ENCODE measurements at places on chromosomes 7 and 10. TPM values are rescaled to one million over a fixed set of nuclear protein-coding genes. Genes with fewer than 3 reads are reported as not detected.

The TSPAN33 gene
- total RNA-seq, result 0.17 TPM

The LRRC18 gene
- 0.66 TPM for total RNA-seq

The EPDR1 gene
- 43.4 TPM for total RNA-seq

The VGF gene
- 0.66 TPM for total RNA-seq

The C7orf57 gene
- total RNA-seq, result not detected

The ADRA2A gene
- total RNA-seq, result under 0.01 TPM

The MACROH2A2 gene
- total RNA-seq, result 12.1 TPM

The PRPS1L1 gene
- total RNA-seq, result not detected

The SVOPL gene
- total RNA-seq, result not detected

The GIMAP4 gene
- total RNA-seq, result not detected

The TUBB8 gene
- total RNA-seq, result not detected

The TBC1D12 gene
- total RNA-seq, result 13.9 TPM

The CDH23 gene
- total RNA-seq, result 0.17 TPM

The SPACDR gene
- total RNA-seq, result under 0.01 TPM

The TMEM196 gene
- total RNA-seq, result not detected

The TMEM229A gene
- total RNA-seq, result not detected

The SEC31B gene
- 3.0 TPM for total RNA-seq

The POR gene
- 105 TPM for total RNA-seq

The TFPI2 gene
- 14.4 TPM for total RNA-seq

The SLC39A12 gene
- not detected for total RNA-seq

The HMX3 gene
- not detected for total RNA-seq

The MRPS24 gene
- 105 TPM for total RNA-seq

The DKK1 gene
- 54.4 TPM for total RNA-seq

The CREB5 gene
- 3.1 TPM for total RNA-seq

The EGFR gene
- total RNA-seq, result 36.0 TPM

The GRID2IP gene
- not detected for total RNA-seq

The CYP3A5 gene
- 12.4 TPM for total RNA-seq

The ZC3HAV1L gene
- total RNA-seq, result 8.5 TPM

The NAT16 gene
- total RNA-seq, result not detected

The CPA1 gene
- under 0.01 TPM for total RNA-seq

The OR2A14 gene
- total RNA-seq, result not detected

The TBX20 gene
- total RNA-seq, result not detected

The PHKG1 gene
- 1.3 TPM for total RNA-seq

The SEMA4G gene
- total RNA-seq, result 1.8 TPM

The SEMA3D gene
- 12.1 TPM for total RNA-seq

The GATAD1 gene
- 25.9 TPM for total RNA-seq

The RBP3 gene
- total RNA-seq, result not detected

The LRIT1 gene
- total RNA-seq, result not detected

The SKIDA1 gene
- 0.51 TPM for total RNA-seq

The ADAM8 gene
- total RNA-seq, result 2.0 TPM
